ENCODE measurements at places on chromosomes 1 and 21.
A peak's percentile ranks its signal among the peaks of the same experiment; 100 is the strongest.

GRCh38 chr1:161069731-161070270 is at the start of gene ARHGAP30:
Gene ARHGAP30, minus strand, starts transcription at chr1:161069891. Its CDS starts 267 bp downstream, at chr1:161069624.
- DNase-seq = no peak

GRCh38 chr21:34692458-34693020 is 23.7 kb downstream of the CLIC6 start:
- DNase-seq = no peak

- peak; percentile 86 for DNase-seq
These were observed 34.6 kb downstream of the DNTTIP2 start for GRCh38 chr1:93844262-93845045.

DNA sequence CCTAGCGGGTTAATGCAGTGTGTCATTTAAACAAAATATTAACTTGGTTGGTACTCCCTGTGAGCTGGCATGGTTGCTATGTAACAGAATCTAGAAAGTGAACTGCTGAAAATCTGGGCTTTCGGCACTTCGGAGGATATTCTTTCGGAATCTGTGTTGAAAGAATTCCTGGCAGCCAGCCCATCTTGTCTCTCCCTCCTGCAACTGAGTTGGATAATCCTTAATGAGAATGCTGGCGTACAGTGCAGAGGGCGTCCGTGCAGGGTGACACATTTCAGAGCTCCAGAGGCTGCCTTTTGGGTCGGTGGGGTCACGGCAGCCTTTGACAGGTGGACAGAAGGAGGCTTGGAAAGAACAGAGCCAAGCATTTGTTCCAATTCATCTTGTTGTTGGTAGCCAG is 3.7 kb downstream of the KAZN start:
- no peak for DNase-seq

DNA sequence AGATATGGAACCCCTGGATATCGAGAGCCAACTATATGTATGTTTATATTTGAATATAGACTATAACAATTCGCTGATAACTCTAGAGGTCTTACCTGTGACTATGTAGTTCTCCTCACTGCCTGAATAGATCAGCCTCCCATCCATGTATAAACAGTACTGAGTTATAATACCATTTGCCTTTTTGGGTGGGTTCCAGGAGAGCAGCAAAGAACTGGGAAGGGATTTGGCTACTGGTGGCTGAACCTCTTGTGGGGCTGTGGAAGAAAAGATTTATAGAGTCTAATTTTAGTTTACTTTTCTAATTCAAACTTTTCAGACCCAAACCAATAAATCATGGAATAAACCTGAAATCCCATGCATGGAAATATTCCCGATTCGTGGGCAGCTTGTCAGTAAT is 376.9 kb downstream of the USH2A start:
- no peak for DNase-seq

GRCh38 chr1:241639623-241640148 is 483 bp downstream of the CHML start:
- peak; percentile 78 for DNase-seq

- DNase-seq = no peak
These were observed 675.5 kb upstream of the CXADR start for GRCh38 chr21:16837321-16837720.

DNA sequence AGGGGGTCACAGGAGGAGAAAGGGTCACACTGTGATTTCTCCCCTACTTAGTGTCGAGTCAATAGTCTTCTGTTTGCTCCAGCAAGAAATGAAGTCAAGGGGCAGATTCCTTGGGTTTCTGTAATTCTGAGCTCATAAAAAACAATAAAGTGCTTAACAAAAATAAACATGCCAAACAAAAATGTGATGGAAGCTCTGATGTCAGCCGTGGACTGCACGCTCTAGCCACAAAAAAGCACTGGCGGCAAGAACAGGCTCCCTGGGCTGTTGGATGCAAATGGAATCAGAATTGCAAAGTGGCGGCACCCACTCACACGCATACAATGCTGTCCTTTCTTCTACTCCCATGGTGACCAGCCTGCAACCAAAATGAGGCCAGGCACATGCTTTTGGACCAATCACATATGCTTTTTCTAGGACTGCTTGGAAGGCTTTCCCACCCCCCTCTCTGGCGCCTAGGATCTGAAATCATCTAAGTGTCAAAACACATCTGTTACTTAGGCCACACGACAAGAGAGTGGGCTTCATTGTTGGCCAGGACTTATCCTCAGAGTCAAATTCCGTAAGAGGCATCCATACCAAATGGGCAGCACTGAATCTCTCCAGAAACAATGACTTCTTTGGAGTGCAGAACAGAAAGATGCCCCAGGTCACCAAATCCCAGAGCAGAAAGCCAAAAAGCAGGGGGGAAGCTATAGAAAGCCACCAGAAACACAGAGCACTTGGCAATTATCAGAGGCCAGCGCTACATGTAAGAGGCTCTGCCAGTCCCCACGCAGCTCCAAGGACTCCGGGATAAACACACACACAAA is 9.2 kb downstream of the C1orf198 start:
- DNase-seq = no peak

DNA sequence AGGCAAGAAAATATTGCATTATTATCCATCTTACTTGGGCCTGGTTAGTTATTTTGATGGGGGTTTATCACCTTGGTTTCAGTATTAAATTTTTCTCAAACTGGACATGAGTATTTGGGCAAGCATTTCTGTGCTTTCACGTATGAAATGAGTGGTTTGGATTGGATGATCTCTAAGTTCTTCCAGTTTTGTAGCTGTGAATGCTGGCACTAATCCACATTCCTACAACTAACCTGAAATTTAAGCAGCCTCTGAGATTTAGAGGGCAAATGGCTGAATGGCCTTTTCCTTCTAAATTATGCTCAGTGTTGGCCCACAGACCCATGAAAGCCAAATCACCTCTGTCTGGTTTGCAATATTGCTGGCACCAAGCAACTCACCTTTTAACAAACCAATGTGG is 475.0 kb upstream of the B3GALT2 start:
- DNase-seq = no peak

DNA sequence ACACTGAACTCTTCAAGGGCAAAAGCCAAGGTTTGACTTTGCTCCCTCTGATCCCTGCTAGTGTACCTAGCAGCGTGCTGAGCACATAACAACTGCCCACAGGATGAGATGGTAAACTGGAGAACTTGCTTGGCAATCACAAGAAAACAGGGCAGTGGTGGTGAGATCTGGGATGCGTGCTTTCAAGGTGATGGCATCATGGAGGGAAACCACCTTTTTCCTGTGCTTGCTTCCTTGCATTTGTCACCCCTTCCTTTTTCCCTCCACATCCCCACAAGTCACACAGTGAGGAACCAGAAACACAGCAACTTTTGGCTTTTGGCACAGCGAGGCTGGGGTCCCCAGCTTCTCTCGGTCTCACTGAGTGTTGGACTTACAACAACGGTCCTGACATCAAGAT is 31.4 kb upstream of the BECN2 start:
- no peak for DNase-seq

DNA sequence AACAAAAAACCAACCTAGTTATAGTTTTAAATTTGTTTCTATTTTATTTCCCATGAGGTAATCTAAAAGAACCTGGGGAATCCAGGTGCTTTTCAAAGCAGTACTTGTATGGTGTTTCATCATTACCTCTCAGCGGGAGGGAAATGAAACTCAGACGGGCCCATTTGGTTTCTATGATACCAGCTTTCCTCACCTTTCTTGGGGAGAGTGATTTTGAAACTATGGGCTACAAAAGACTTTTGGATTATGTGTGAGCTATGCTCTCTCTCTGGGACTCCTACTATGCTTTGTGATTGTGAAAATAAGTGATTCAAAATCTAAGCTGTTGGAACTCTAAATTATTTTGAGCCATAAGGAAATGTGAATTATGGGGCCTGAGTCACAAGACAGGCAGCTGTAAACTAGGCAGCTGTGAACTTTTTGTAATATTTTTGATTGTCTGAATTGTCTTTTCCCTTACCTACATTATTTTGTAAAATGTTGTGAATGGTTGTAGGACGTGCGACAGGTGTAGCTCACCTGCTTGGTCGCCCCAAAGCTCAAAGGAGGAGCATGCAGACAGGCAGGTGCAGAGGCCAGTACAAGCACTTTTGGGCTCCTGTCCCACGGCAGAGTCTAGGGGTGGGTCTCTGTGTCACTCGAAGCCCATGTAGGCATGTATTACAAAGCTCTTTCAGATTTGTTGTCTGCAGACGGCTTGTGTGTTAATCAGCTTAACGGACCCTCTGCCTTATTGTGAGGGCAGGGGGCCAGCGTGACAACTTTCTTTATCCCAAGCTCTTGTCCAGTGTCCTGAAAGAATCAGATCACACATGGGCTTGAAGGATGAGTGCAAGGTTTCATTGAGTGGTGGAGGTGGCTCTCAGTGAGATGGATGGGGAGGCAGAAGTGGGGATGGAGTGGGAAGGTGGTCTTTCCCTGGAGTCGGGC is 64.8 kb upstream of the BACH1 start:
- DNase-seq = no peak

DNA sequence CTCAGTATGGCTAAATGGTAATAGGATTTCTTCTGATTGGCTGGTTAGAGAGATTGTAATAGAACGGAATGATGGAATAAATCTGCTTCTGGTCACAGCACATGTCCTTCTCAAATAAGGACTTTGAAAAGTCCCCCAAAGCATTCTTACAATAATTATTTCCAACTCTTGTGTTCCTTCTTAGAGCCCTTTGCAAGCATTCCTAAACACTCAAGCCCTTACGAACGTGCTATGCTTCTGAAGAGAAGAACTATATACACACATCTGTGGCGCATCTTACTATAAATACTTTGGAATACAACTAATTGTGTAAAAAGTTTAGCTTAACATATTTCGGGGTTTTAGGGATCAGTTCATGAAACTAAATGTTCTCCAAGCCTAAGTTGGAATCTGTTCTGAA is 25.6 kb downstream of the CLIC4 start:
- DNase-seq = no peak
